Fibroblast of skin of scalp (primary cell): ENCODE measurements at places on chromosomes 1 and 21.

DNA sequence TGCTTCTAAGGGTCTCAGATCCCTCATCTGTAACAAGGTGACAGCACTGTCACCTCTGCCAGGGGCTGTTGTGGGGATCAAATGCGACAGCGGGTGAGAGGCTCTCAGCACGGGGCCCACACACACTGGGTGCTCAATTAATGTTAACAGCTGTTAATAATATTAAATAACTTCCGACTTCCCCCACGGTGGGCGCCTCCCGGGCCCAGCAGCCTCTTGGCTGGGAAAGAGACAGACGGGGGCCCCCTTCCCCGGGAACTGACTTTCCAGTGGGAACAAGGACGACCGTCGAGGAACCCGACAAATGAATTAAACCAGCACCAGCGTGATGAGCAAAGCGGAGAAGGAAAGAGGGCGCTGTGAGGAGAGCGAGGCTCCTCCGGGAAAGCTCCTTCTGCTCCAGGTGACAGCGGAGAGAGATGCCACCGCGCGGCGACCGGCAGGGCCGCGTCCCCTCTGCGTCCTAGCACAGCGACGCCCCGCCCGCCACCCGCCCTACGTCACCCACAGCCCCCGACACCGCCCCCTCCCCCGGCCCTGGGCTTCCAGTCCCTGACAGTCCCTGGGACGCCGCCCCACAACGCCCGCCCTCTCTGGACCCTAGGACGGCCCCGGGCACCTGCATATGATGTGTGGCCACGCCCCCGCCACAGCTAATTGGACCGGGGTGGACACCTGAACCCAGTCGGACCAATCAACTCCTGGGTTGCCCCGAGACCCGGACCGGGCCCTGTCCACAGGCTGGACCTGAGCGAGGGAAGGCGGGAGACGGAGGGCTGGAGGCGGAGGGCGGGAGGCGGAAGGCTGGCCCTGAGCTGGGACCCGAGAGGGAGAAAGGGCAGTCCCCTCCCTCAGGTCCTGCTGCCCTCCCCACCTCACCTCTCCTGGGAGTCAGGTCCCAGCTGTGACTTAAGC, 38.2 kb downstream of the MATN1 start:
- DNase-seq = no peak

- DNase-seq = peak; percentile 11
Observed at GRCh38 chr1:19179597-19180264, 30.3 kb downstream of the UBR4 start.

DNA sequence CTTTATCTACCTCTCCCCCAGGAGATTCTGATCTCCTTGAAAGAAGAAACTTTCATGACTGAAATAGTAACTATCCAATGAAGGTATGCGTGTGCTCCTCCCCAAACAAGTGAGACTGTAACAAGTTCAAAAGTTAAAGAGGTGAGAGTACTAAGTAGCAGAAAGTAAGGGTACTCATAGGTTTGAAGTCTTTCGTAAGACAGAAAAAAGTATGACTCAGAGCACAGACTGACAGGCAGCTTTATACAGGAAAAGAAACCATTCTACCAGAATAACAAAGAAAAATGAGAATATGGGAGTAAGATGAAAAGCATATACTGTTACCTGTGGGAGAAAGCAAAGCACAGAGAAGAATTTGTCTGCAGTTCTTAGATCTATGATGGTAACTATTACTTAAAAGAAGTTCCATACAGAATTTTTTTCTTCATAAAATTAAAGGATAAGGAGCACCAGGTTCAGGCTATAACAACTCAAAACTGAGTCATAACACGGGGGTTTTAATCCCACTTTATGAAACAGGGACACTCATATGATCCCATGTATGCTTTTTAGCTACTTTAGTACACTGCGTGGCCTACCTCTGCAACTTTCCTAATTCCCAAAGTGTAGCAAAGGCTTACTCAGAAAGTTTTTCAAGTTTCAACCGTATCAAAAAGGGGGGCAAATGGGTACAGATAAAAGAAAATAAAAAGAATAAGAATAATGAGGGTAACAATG, 52.0 kb downstream of the FOXJ3 start:
- peak; percentile 18 for DNase-seq

GRCh38 chr1:18666317-18666920, 35.8 kb downstream of the PAX7 start:
- no peak for DNase-seq

- no peak for DNase-seq
Observed at GRCh38 chr1:117590273-117590925, 15.4 kb upstream of the TENT5C start.

- peak; percentile 61 for DNase-seq
Observed at GRCh38 chr1:175133673-175134435, 58.7 kb downstream of the KIAA0040 start.

- DNase-seq = no peak
Observed at GRCh38 chr1:24541711-24542346, 14.1 kb upstream of the NCMAP start.

DNA sequence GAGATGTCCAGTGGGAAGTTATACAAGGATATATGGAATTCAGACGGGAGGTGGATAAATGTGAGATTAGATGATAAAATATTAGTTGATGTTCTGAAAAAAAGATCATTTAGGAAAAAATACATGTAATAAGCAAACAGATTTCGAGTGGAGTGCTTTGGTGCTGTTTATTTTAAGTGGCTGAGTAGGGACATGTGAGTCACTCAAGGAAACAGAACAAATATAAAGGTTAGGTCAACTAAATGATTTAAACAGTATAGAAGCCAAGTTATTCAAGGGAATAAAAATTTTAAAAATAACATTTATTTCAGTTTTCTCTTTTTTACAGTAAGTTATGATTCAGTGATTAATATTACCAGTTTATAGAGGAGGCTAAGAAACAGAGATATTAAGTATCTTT, 1046.7 kb upstream of the B3GALT2 start:
- DNase-seq = no peak

- no peak for DNase-seq
Observed at GRCh38 chr1:24481101-24481500, 21.5 kb upstream of the RCAN3 start.

DNA sequence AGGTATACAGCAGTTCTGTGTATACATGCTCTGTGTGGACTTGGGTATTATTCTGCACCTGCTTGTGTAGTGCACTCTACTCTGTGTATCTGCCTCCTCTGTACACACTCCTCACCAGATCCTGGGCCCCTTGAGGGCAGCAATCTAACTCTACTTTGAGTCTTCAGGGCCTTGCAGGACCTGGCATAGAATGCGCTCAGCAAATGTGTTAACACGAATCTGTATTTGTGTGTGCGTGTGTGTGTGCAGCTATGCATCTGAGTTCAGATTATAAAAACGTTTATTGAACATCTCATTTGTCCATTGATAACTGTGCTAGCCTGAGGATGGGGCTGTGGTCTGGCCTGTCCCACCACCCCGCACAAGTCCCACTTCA, 3.9 kb upstream of the MEF2D start:
- DNase-seq = no peak

GRCh38 chr1:59414406-59415133, 117.7 kb downstream of the FGGY start:
- DNase-seq = peak; percentile 53

- DNase-seq = no peak
Observed at GRCh38 chr1:193712392-193712791, 526.0 kb upstream of the B3GALT2 start.

DNA sequence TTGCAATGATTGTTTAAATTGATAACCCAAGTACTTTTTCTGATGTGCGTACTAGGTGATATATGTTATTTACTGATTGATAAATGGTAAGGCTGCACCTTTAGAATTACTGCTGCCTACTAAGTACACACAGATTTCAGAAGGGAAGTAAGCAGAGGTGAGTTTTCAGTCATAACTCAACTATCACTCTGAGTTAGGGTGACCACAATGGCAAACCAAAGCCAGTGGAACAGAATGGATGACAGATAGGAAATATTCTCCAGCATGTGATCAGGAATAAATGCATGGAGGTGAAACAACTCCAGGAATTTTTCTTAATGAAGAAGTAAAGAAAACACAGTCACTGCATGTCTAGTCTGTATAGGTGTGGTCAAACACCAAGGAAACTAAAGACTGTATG, 7.5 kb upstream of the KCNJ15 start:
- no peak for DNase-seq

DNA sequence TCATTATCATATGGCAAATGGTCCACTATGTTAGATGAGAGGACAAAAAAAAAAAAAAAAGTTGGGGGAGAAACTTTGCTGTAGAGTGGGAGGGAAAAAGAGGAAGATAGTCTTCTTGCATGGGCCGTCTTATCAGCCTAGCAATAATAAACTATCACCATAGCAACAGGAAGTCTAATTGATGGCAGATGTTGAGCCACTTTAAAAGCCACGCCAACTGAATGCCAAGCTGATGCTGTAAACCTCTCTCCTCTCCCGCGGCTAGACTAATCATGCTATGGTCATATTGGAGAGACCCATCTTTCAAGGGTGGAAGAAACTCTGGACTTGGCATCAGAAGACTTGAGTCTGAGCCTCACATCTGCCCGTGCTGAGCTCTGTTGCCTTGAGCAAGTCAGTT, 122.2 kb upstream of the HOOK1 start:
- peak; percentile 96 for DNase-seq

GRCh38 chr1:7988576-7988975, 27.1 kb downstream of the PARK7 start:
- DNase-seq = no peak

DNA sequence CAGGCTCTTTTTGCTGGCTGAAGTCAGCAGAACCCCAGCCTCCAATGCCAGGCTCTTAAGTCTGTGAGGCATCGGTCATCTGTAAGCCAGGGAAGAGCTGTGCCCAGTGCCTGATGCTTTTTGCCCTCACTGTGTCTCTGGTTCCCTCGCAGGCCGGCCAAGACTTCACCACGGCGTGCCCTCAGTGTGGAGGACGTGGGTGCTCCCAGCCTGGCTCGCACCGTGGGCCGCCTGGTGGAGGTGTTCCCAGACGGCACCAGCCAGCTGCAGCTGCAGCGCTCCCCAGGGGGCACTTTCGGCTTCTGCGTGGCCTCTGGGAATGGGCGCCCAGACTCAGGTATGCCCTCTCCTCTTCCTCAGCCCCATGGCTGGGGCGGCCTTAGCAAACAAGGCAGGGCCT, 32.5 kb downstream of the KIAA1614 start:
- no peak for DNase-seq

- no peak for DNase-seq
Observed at GRCh38 chr1:214856843-214857242, 225.7 kb upstream of the KCNK2 start.

- DNase-seq = no peak
Observed at GRCh38 chr1:32127409-32128198, 19.7 kb downstream of the KPNA6 start.
